ENCODE measurements at places on chromosomes 12 and 14.
A peak's percentile ranks its signal among the peaks of the same experiment; 100 is the strongest.

DNA sequence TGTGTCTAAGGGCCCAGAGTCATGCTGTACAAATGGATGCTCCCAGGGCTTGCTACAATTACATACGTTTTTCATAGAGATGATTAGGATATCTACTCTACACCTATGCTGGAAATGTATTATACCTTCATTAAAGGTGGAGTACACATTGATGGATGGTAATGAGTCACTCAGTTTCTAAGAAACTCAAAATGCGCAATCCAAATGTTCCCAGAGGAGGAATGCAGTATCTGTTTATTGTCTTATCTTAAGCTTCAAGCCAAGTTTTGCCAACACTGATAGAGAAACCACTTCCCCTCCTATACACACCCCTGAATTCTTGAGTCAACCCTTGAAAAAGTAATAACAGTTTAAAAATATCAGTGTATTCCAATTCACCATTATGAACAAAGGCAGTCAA lies 266.6 kb upstream of the FAR2 start:
- peak; percentile 52 for DNase-seq
- no peaks in the 10 kb centered on the region for H3K36me3 ChIP-seq
- no peak overlapping the region for H3K4me3 ChIP-seq
- no peak overlapping the region for H3K27ac ChIP-seq

GRCh38 chr12:119208626-119209061 lies 29.9 kb downstream of the HSPB8 start:
- H3K4me3 ChIP-seq = no peak overlapping the region
- no peaks in the 10 kb centered on the region for H3K36me3 ChIP-seq
- H3K27me3 ChIP-seq = no peaks in the 10 kb centered on the region
- DNase-seq = peak; percentile 85

- no peaks in the 10 kb centered on the region for H3K36me3 ChIP-seq
- H3K4me1 ChIP-seq = peaks cover 37% of the 10 kb centered on the region
- H3K4me3 ChIP-seq = no peak overlapping the region
- peak overlapping the region; percentile 33 for H3K27ac ChIP-seq
- peaks cover 57% of the 10 kb centered on the region for H3K27me3 ChIP-seq
- DNase-seq = peak; percentile 18
Observed at GRCh38 chr14:64755781-64756221, 51.6 kb downstream of the PLEKHG3 start.

- H3K36me3 ChIP-seq = peaks cover 27% of the 10 kb centered on the region
- DNase-seq = no peak
- no peak overlapping the region for H3K4me3 ChIP-seq
- no peaks in the 10 kb centered on the region for H3K4me1 ChIP-seq
- no peak overlapping the region for H3K27ac ChIP-seq
Observed at GRCh38 chr12:117141097-117141898, 42.1 kb upstream of the TESC start.

- no peak overlapping the region for H3K27ac ChIP-seq
- no peaks in the 10 kb centered on the region for H3K4me1 ChIP-seq
- no peak overlapping the region for H3K4me3 ChIP-seq
- no peaks in the 10 kb centered on the region for H3K27me3 ChIP-seq
- peak; percentile 40 for DNase-seq
Observed at GRCh38 chr12:59624732-59625460, 29.1 kb downstream of the SLC16A7 start.

DNA sequence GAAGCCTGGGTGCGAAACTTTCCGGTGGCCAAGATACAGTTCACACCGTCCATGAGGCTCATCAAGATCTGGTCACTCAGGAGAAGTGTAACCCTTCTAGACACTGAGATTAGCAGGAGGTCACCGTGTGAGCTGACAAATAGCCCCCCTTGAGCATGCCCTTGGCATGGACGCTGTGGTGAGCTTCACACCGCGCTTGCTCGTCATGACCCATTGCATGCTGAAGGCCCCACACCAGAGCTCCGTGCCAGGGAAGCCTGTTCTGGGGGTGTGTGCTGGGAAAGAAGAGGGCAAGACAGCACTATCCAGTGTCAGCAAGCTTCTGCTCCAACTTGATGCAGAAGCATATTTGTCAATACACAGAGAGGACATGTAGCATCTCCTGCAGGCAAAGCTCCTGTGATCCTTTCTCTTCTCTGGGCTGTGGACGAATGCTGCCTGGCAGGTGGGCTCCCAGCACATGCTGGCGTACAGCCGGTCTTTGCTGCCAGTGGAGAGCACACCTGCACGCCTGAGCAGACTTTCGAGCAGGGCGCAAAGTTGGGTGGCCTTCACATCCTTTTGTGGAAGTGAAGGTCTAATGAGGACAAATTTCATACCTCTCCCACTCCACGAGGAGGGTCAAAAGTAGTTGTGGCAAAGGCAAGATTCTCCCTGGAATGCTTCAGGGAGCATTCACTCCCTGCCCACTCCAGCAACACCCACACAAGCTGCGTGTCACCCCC lies 126.9 kb upstream of the FKBP4 start:
- no peak overlapping the region for H3K27ac ChIP-seq
- H3K36me3 ChIP-seq = peaks cover 3% of the 10 kb centered on the region
- peaks cover 10% of the 10 kb centered on the region for H3K27me3 ChIP-seq
- no peak overlapping the region for H3K4me3 ChIP-seq
- DNase-seq = no peak

DNA sequence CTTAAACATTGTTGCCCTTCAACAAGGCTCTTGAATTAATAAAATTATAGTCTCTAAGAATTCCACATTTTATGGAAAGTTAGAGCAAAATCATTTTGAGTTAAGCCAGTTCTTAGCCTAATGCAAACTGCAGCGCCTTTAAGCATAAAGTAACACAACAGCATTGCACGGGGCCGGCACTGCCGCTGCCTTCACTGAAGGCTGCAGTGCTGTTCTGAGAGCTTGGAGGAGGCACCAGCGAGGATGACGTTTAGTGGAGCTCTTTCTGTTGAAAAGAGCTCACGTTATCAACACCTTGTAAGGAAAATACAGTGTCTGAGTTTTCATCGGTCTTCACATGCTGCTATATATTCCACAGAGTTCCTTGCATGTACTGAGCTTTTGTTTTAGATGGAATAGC lies 38.3 kb upstream of the DYNC1H1 start:
- DNase-seq = no peak
- H3K27ac ChIP-seq = no peak overlapping the region
- no peaks in the 10 kb centered on the region for H3K27me3 ChIP-seq
- peaks cover 4% of the 10 kb centered on the region for H3K4me1 ChIP-seq
- no peak overlapping the region for H3K4me3 ChIP-seq

DNA sequence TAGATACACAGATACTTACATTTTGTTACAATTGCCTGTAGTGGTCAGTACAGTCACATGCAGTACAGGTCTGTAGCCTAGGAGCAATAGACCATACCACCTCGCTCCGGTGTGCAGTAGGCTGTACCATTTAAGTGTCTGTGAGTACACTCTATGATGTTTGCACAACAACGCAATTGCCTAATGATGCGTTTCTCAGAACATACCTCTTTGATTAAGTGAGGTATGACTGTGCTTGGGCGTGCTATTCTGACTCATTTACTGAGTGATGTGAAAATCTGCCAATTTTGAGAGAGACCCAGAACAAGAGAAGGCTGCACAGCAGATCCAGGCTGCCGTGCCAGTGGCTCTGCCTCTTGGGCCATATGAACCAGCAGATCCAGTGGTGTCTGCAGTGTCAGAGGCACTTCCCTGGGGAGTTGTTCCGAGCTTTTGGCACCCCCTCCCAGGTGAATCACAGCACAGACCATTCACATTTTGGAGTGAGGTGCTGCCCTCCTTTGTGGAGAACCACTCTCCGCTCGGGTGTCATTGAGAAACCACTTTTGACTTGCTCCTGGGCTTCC lies 20.4 kb downstream of the DLK1 start:
- DNase-seq = peak; percentile 96
- H3K36me3 ChIP-seq = no peaks in the 10 kb centered on the region
- no peaks in the 10 kb centered on the region for H3K27me3 ChIP-seq
- peak overlapping the region; percentile 21 for H3K27ac ChIP-seq
- no peak overlapping the region for H3K4me3 ChIP-seq

DNA sequence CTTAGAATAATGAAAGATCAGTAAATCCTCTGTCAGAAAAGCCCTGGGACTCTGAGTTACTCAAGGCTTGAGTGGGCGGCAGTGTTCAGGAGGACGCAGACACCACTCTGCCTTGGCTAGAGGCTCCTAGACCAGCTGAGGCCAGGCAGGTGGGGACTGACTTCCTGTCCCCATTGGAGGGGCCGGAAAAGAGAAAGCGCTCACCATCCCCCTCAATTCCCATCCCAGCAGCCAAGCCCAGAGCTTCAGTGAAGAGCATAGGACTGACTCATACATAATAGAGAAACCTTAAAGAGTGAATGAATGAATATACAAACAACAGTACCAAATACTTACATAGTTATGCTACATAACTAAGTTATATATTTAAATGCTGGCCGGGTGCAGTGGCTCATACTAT lies 62.0 kb downstream of the PLEKHG7 start:
- H3K27ac ChIP-seq = no peak overlapping the region
- H3K4me1 ChIP-seq = peaks cover 2% of the 10 kb centered on the region
- H3K27me3 ChIP-seq = no peaks in the 10 kb centered on the region
- H3K4me3 ChIP-seq = no peak overlapping the region

DNA sequence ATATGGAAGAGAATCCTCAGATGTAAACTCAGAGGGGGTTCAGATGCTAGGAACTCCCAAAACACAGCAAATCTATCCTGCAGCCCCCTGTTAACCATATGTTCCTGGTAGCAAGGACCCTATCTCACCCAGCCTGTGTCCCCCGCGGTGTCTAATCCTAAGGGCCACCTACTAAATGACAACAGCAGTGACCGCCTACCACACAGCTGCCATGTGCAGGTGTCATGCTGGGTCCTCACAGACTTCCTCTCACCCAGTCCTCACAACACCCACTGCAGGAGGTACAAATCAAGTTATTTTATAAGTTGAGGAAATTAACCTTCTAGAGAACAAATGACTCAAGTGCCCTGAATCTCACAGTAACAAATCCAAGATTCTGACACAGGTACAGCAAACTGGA lies 73.9 kb downstream of the ITPK1 start:
- no peaks in the 10 kb centered on the region for H3K36me3 ChIP-seq
- H3K4me3 ChIP-seq = no peak overlapping the region
- peaks cover 35% of the 10 kb centered on the region for H3K4me1 ChIP-seq
- H3K27me3 ChIP-seq = peaks cover 19% of the 10 kb centered on the region
- H3K27ac ChIP-seq = no peak overlapping the region

- H3K36me3 ChIP-seq = no peaks in the 10 kb centered on the region
- peaks cover 33% of the 10 kb centered on the region for H3K27me3 ChIP-seq
- H3K4me3 ChIP-seq = no peak overlapping the region
- H3K27ac ChIP-seq = no peak overlapping the region
Observed at GRCh38 chr14:80988735-80989429, 33.5 kb downstream of the TSHR start.

GRCh38 chr14:35952584-35952983 lies 126.4 kb downstream of the BRMS1L start:
- no peak overlapping the region for H3K4me3 ChIP-seq
- H3K36me3 ChIP-seq = no peaks in the 10 kb centered on the region

DNA sequence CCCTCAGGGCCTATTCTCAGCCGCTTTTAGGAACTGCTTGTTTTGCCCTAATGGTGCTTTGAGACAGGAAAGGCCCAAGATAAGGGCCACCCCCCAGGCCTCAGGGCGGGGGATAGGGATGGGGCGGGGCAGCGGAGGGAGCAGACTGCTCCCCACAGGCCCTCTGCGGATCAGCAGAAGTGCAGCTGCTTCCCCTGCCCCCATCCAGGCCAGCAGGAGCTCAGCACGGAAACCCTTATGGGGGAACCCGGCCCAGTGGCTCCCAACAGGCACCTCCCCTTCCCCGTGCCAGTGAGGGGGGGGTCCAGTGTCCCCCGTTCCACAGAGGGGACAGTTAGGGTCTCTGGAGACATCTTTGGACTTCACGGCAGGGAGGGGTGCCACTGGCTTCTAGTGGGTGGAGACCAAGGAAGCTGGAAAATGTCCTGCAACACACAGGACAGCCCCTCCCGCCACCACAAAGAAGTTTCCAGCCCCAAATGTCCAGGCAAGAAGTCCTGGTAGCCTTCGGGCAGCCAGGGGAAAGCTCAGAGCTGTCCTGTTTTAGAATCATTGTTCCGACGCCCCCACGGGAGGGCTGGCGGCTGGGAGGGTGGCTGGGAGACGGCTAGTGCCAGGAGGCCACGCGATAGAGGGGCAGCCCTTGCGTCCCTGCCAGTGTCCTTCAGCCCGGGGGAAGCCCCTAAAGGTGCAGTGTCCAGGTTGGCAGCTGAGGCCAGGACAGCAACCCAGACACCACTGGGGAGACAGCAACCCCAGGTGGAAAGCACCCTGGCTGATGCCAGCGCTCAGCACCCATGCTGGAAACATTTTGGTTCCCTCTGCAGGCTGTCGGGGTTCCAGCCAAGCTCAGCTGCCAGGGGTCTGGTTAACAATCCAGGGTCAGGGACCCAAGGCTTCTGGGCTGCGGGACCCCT lies 10.4 kb upstream of the GPR132 start:
- DNase-seq = peak; percentile 51
- peaks cover 16% of the 10 kb centered on the region for H3K4me1 ChIP-seq
- H3K36me3 ChIP-seq = no peaks in the 10 kb centered on the region
- peaks cover 55% of the 10 kb centered on the region for H3K27me3 ChIP-seq

Data from mesenchymal stem cell (in vitro differentiated cells and primary cell).